ENCODE measurements at places on chromosomes 16 and 17.

GRCh38 chr17:50465635-50466034 lies 3.0 kb downstream of the CHAD start:
- no peak for DNase-seq

GRCh38 chr16:73775841-73776388 lies 520.7 kb upstream of the PSMD7 start:
- DNase-seq = no peak

- no peak for DNase-seq
These were observed 87.3 kb downstream of the ABCA8 start for GRCh38 chr17:68867759-68868516.

GRCh38 chr16:89371968-89372634 lies 118.3 kb downstream of the ANKRD11 start:
- no peak for DNase-seq

GRCh38 chr17:36877771-36878170 lies 59.5 kb upstream of the LHX1 start:
- peak; percentile 19 for DNase-seq

- no peak for DNase-seq
These were observed 147.8 kb downstream of the SPECC1 start for GRCh38 chr17:20157001-20157310.

DNA sequence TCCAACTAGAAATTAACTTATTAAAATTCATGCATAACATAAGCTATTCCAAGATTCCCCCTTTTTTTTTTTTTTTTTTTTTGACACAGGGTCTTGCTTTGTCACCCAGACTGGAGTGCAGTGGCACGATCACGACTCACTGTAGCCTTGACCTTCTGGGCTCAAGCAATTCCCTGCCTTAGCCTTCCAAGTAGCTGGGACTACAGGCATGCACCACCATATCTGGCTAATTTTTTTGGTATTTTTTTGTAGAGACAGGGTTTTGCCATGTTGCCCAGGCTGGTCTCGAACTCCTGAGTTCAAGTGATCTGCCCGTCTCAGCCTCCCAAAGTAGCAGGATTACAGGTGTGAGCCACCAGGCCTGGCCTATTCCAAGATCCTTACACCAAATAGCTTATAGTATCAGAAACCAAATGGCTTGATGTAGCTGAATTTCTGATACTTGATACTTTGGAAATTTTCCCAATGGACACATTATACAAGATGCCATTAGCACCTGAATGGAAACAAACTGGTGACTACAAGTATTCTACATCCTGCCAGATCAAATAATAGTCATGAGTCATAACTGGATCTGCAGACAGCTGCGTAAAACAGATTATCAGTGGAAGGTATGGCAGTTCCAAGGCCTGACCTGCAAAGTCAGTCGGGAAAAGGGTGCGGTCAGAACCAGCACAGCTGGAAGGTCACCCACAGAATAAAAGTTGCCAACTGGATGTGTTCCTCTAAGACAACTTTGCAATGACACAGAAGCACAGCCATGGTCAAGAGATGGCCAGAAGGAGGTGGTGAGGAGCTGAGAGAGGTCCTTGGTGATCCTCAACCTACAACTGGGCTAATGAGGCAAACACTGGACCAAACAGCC lies 14.5 kb downstream of the TUBG1 start:
- no peak for DNase-seq

DNA sequence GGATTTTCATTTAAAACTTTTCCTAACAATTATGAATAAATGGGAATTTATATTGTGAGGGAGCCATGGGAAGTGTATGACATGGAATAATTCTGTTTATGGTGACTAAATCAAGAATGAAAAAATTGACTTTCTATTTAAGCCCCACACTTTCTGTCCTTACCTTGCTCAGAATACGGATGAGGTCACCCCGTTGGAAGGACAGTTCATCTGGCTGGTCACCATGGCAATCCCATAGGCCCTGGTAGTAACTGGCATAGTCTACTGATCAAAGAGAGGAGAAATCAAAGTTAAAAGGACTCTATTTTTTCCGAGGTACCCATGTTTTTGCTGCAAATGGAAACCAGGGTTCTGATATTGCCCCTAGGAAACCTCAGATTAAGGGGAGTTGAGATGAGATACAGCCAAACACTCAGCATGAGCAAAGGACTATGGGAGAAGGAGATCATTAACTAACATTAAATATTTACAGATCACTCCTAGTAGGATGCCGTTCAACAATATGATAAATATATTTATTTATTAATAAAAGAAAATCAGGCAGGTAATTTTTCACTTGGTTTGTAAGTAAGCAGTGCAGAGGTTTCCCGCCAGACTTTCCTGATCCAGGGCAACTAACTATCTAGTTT lies 54.9 kb downstream of the SNX11 start:
- no peak for DNase-seq

DNA sequence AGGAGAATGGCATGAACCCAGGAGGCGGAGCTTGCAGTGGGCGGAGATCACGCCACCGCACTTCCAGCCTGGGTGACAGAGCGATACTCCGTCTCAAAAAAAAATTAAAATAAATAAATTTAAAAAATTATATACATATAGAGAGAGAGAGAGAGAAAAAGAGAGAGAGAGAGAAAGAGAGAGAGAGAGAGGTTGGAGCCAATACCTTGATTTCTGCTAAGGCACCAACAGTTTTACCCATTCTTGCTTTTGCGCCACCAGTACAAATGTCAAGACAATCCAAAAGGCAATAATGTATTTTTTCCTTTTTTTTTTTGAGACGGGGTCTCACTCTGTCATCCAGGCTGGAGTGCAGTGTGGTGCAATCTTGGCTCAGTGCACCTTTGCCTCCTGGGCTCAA lies 17.2 kb downstream of the BRIP1 start:
- DNase-seq = no peak

DNA sequence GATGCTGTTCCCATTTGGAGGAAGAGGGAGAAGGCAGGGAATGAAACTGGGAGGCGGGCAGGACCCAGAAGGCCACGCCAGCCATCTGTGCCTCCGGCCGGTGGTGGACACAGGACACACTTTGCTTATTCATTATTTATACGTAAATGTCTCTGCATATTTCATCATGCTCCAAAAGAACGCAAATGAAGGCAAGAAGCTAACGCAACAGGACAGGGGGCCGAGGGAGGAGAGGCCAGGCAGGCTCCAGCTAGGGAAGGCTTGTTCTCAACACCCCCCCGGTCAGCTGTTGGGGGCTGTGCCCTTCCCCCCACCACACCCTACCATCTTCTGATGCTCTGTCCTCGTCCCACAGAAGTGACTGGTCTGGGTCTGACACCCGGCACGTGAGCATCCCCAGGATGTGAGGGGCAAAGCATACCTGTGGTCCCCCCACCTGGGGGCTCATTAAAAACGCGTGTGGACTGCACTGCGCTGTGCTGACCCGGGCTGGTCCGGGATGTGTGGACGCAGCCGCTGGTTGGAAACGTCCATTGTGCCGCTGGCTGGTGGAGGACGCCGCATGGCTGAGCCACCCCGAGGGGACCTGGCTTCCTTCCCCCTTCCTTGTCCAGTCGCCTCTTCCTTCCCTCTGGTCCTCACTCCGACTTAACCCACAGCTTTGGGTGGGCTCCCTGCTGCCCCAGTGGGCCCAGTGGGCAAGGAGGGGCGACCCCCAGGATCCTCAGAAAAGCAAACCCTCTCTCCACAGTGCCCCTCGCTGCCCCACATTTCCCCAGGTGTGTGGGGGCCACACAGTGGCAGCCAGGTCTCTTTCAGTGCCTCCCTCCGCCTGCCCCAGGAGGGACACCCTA lies 46.4 kb upstream of the ENPP7 start:
- no peak for DNase-seq

- no peak for DNase-seq
These were observed 10.1 kb downstream of the SNX29 start for GRCh38 chr16:11986521-11987057.

- DNase-seq = no peak
These were observed 600 bp upstream of the BLTP2 start for GRCh38 chr17:28645576-28645939.

DNA sequence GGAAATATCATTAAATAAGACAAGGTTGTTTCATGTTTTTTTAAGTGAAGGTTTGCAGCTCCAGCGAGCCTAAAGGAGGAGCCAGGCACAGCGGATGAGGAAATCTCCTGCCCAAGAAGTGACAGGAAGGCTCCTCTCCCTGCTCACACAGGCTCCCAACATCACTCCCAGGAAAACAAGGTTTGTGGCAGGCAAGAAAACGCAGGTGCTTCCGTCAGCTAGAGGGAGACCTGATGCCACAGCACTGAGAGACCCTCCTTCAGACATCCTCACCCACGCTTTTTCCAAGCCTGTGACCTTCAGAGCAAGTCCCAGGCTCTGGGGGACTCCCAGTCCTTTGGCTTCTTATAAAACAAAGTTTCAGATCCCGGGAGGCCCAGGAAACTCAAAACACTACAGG lies 89.7 kb downstream of the ZNF423 start:
- DNase-seq = no peak

GRCh38 chr17:1485423-1486376 lies 6.8 kb downstream of the MYO1C start:
- peak; percentile 50 for DNase-seq

DNA sequence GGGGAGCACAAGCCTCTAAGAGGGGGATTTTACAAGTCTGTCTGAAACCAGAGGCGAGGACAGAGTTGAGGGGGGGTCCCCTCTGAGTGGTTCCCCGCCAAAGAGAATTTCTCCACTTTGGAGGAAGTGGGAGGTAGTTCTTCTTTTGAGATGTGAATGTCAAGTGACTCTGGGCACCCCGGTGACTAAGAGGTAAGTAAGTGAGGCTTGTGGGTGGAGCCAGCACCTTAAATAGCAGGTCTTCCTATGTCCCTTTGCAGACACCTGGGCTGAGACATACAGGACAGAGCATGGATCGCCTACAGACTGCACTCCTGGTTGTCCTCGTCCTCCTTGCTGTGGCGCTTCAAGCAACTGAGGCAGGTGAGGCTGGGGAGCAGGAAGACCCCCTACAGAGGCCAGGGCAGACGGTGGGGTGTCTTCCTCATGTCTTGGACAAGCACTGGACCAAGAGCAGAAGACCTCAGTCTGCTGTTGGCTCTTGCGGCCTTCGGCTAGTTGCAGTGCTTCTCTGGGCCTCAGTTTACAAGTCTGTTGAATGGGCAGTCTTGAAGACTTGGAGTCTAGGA lies at the start of gene CCL22:
CCL22 (plus strand) TSS at position 257 of the 569 bp plus-strand sequence; CDS start at position 291, 34 bp downstream.
- peak; percentile 96 for DNase-seq

GRCh38 chr16:55678161-55678821 lies 22.5 kb downstream of the SLC6A2 start:
- DNase-seq = no peak

DNA sequence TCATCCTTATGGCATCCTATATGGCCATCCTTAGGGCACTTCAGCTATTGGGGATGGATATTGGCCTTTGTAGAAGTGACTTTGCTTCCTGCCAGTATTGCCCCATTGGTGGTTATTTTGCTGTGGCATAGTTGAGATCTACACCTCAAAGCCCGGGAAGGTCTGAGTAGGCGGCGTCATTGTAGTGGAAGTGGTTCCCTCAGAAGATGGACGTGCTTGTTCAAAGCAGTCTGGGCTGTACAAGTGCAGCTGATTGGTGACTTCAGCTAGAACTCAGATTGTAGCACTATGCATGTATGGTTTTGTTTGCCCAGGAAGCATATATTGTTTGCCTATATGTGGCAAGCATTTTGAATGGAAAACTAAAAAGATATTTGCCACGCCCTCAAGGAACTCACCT lies 83.2 kb downstream of the TMC6 start:
- no peak for DNase-seq

GRCh38 chr17:38559051-38559879 lies 46.5 kb downstream of the SRCIN1 start:
- peak; percentile 87 for DNase-seq

- no peak for DNase-seq
These were observed 670.1 kb upstream of the C16orf82 start for GRCh38 chr16:26396511-26397235.

GRCh38 chr16:1972490-1972877 lies 631 bp downstream of the TBL3 start:
- peak; percentile 22 for DNase-seq

Measured in inflammatory macrophage treated with lipopolysaccharide for 1 hour (primary cell).